DMS153 (cell line): ENCODE measurements at places on chromosomes 5 and 9.

DNA sequence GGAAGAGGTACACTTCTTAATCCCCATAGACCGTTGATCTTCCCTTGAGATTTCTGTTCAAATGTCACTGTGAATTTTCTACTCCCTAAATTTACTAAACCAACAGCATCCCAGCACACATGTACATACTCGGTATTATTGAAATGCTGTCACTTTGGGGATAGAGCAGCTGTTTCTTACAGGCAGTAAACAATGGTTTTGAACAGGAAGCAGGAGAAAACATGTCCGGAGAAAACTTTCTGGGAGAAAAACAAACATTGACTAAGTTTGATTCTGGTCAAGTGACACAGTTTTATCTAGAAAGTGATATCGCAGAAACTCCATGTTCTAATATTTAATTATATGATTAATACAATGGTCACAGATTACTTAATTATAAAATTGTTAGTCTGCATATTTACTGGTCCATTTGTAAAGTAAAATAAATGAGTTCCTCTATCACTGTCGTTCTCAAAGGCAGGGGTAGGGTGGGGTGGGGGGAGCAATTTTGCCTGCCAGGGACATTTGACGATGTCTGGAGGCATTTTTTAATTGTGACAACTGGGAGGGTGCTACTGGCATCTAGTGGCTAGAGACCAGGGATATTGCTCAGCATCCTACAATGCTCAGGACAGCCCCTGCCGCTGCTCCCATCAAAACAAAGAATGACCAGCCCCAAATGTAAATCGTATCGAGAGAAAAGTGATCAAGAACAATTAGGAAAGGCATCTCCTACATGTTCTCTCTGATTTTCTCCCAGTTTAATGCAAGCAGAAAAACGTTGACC, 12.2 kb downstream of the TAS2R1 start:
- DNase-seq: no peak

DNA sequence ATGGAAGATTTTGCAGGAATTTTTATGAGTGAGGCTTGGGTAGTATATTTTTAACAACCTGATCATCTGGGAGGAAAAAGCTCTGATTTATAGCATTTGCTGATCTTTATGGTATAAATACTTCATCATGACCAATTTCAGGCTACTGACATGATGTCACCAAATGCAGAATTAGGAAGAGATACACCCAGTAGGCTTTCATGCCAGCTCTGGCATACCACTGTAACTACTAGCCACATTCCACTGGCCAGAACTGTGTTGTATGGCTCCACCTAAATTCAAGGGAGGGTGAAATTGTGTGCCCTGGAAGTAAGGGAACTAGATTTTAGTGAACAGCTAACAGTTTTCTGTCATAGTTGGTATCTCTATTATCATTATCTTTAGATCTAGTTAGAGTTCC, 17.6 kb downstream of the AP3S1 start:
- DNase-seq: no peak

- no peak for DNase-seq
These were observed 61.6 kb upstream of the NEURL1B start for GRCh38 chr5:172579403-172579990.

- DNase-seq: no peak
These were observed 3.8 kb upstream of the LCN1 start for GRCh38 chr9:135517407-135517822.

GRCh38 chr9:114798780-114799427, 6.9 kb downstream of the TNFSF15 start:
- DNase-seq: peak; percentile 88

- no peak for DNase-seq
These were observed 1.2 kb downstream of the TENT4A start for GRCh38 chr5:6714226-6715041.

- peak; percentile 28 for DNase-seq
These were observed 845 bp upstream of the NR4A3 start for GRCh38 chr9:99820685-99821395.

DNA sequence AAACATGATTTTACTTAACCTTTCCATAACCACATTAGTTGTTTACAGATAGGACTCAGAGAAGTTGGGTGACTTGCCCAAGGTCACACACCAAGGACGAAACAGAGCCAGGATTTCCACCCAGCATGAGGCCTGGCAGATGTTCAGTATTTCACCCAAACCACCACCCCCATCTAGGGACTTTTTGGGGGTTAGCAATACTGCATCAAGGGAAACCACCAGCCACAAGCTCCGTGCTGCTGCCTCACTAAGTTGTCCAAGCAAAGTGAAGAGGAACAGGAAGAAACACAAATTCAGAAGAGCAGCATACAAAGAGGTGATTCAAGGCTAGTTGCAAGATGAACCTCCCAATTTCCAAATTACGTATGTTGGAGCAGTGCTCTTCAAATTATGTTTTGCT, 219.6 kb upstream of the RORB start:
- no peak for DNase-seq

GRCh38 chr5:179380211-179381035, 35.2 kb upstream of the ADAMTS2 start:
- DNase-seq: no peak

DNA sequence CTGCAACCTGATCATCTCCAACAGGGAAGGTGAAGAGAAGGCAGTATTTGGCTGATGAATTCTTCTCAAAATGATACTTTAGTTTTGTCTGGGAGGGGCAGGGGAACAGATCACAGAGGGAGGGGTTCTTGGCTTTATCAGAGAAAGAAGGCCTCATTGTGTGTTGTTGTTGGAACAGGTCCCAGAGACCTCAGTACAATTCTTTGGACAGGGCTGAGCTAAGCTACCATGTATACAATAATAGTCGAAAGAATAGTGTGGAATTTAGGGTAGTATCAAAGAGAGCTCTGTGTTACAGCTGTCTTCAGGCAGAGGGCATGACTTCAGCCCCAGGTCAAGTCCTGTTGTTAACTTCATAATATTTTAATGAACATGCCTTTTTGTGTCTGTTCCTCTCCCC, 39.9 kb downstream of the ARHGAP26 start:
- no peak for DNase-seq

- DNase-seq: no peak
These were observed 231.7 kb downstream of the CTNND2 start for GRCh38 chr5:11672385-11673085.

GRCh38 chr9:14766299-14766698, 43.8 kb upstream of the CER1 start:
- DNase-seq: no peak

DNA sequence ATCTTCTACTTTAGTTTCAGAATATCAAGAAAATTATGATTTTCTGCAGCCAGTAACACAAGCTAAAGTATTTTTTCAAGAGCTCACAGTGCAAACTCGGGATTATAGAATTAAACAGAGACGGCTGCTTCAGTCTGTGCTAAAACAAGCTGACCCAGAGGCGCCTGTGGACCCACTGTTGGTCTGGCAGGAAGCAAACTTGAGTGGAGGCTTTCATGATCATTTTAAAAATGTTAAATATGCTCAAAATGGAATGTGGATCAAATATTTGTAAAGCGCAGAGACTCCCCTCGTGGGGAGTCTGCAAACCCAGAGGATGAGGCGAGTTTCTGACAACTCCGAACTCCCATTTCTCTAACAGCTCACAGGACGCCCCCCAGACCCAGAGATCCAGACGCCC, 13.0 kb downstream of the ROR2 start:
- no peak for DNase-seq

- no peak for DNase-seq
These were observed 35.8 kb upstream of the NFIB start for GRCh38 chr9:14349447-14350348.

DNA sequence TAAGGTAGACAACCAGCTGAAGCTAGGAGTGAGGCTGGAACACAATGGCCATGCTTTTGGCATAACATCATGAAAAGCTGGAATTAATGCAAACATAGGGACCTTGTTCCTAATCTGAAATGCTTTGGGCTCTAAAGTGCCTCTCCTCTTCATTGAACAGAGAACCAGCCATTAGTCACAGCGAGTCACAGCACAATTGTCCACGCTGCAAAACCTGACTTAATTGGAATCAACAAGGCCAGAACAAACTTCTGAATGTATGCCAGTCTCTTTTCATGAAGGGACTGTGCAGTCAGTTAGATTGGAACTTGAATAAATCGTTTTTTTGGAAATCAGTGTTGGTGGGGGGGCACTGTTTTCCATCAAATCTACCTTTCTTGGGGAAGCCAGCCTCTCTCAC, 96.5 kb downstream of the JAKMIP2 start:
- DNase-seq: no peak

DNA sequence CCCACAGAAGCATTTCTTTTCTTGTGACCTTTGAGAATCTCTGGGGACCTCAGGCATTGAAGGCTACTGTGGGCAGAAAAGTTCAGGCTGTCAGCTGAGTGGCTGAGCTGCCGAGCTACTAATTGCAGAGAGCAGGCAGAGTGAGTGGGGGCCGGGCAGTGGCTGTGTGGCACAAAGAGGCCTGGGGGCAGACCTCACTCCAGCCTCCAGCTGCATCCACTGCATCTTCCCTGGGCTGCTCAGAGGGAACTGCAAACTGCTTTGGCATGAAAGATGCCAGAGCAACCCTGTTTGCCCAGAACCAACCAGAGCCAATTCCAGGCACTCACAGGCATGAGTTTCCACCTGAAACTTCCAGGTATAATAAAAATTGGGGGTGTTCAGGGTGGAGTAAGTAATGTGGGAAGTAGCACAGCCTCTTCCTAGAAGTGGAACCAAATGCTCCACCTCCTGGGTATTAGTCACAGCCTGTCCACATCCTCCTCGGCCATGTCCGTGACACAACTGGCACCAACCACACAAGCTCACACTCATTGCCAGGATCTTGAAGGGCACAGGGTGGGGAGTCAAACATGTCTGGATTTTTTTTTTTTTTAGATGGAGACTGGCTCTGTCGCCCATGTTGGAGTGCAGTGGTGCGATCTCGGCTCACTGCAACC, 548.9 kb downstream of the BNC2 start:
- no peak for DNase-seq

DNA sequence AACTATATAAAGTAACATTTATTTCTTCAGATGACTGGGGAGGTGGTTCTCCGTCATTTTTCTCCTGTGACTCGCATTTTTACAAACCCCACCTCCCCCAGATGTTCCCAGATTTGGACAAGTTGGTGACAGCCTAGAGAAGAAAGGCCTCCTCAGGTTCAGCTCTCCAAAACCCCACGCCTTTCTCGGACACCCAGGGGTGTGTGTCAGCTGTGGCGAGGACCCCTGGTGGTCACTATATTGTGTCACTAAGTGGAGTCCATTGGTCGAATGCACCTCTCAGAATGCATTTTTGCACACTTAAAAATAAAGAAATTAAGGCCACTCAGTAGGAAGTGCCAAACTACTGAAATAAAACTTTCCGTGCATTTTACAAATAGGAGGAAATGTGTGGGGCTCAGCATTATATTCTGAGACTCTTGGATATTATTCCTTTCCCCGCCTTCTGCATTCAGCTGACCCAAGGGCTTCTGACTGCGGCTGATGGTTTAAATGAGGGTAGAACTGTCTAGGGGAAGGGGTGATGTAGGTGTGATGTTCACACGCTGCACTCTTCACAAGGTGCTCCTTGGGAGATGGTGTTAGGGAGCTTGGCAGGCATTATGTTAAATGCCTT, 47.6 kb downstream of the ACO1 start:
- no peak for DNase-seq

DNA sequence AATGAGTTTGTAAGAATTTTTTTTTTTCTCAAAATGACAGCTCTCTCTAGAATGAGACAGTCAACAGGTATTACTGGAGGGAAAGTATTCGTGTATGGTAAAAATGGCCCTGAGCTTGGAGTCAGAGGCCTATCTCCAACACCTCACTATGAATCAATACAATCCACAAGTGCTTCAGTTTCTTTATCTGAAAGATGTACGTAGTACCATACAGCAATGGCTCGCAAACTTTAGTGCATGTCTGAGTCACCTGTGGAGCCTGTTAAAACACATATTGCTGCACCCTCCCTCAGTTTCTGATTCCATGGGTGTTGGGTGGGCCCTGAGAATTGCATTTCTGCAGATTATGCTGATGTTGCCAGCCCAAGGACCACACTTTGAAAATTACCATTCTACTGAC, 44.6 kb downstream of the DMRT2 start:
- no peak for DNase-seq

GRCh38 chr9:37156781-37157356, 36.5 kb downstream of the ZCCHC7 start:
- no peak for DNase-seq

DNA sequence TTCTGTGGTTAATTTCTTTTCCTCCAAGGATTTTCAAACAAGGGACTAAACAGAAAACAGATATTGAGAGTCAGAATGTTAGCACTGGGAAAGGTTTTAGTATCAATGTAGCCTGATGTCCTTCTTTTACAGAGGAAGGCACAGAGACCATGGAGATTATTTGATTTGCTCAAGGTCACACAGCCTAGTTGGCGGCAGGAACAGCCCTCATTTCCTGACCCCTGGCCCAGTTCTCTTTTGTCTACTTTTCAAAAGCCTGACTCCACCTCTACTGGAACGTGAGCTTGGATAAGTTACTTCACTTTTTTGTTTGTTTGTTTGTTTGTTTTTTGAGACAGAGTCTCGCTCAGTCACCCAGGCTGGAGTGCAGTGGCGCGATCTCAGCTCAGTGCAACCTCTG, 6.6 kb upstream of the NRG2 start:
- no peak for DNase-seq
